ENCODE measurements at places on chromosomes 16 and 17.
A peak's percentile ranks its signal among the peaks of the same experiment; 100 is the strongest.

DNA sequence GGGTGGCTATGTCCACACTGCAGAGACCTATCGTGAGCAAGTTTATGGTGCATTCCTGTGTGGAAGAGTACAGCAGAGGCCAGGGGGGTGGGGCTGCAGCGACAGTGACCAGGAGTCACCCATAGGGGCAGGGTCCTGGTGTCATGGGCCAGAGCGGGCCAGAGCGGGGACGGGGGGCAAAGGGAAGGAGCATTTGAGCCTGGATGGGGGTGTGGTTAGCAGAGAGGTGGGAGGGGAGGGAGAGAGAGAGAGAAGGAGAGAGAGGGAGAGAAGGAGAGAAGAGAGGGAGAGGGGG lies 17.8 kb downstream of the JPH3 start:
- H3K36me3 ChIP-seq = no peaks in the 10 kb centered on the region
- H3K4me3 ChIP-seq = no peak overlapping the region
- DNase-seq = no peak
- peaks cover 23% of the 10 kb centered on the region for H3K27me3 ChIP-seq

DNA sequence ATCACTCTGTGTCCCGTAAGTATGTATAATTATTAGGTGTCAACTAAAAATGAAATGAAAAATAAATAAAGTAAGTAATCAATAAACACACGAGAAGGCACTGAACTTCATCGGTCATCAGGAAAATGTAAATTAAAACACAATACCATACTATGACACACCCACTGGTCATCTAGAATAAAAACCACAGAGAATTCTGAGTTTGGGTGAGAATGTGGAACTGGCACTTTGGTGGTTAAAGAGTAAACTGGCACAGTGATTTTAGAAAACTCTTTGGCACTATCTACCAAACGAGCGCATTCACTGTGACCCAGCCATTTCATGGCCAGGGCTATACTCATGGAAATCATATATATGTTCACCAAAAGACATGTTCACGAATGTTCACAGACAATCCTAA lies 98.2 kb downstream of the HS3ST3A1 start:
- H3K36me3 ChIP-seq = no peaks in the 10 kb centered on the region
- no peak overlapping the region for H3K4me3 ChIP-seq
- no peak overlapping the region for H3K27ac ChIP-seq
- H3K4me1 ChIP-seq = no peaks in the 10 kb centered on the region
- no peak for DNase-seq

DNA sequence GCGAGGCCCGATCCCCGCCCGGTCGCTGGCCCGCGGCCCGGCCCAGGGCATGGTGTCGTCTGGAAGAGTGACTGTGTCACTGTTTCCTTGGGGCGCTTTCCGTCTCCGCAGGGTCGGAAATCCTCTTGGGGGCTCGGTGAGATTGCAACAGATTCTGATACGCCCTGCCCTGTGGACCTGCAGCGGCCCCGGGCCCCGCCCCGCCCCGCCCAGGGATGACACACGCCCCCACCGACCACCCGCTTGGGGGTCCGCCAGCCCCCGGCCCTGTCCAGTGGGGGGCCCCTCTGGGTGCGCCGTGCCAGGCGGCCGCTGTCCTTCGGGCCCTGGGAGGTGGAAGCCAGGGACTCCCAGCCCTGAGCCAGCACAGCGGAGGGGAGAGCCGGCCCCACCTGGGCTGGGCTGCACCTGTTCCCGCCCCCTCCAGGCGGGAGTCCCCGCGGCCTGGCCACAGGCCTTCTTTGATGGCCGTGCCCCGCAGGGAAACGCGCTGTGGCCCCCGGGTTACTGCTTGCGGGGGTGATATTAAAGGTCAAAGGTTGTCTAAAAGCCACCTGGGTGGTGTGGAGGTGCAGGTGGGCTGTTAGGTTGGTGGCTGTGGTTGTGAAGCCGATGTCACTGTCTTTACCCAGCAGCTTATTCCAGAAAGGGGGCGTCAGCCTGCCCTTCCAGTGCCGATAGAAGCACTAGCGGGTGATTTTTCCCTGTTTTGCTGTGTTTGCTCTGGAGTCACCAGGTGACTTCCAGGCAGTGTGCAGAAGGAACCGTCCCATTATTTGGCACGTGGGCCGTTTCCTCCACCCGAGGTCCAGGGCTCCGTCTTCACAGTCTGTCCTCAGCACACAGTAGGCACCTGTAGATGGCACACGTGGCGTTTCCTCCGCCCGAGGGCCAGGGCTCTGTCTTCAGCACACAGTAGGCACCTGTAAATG lies 752 bp downstream of the TBC1D24 start:
- DNase-seq = peak; percentile 69
- H3K4me1 ChIP-seq = peaks cover 25% of the 10 kb centered on the region
- H3K27me3 ChIP-seq = peaks cover 11% of the 10 kb centered on the region
- H3K27ac ChIP-seq = no peak overlapping the region

DNA sequence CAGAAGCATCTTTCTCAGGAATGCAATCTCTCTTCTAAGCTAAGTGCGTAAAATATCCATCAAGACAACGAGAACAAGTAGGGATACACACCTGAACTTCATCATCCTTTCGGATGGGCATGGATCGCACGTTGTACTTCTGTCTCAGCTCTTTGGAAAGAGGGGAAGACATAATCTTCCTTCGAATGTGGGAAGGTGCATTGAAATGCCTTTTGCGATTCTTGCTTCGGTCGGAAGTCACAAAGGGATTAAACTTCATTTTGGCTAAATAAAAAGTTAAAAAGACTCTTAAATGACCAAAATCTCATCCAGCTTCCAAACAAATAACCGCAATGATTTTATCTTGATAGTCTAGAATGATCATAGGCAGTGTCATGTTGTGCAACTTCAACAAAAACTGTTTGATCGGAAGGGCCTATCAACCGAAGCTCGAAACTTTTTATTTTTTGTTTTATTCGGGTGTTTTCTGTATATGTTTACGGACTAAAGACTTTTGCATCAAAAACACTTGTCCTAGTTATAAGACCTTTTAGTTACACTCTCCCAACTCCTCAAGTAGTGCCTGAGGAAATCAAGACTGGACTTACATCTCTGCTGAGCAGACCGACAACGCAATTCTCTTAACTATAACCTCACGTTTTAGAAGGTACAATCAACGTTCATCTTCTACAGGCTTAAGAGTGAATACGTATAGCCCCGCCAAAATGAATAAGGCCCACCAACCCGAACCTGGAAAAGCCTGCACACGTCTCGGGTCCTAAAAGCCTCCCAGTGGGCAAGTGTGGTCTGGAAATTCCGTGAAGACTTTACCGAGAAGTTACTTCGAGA lies 727 bp downstream of the RPL26 start:
- H3K4me1 ChIP-seq = peaks cover 58% of the 10 kb centered on the region
- peak overlapping the region; percentile 100 for H3K27ac ChIP-seq
- H3K4me3 ChIP-seq = peak overlapping the region; percentile 100
- H3K36me3 ChIP-seq = peaks cover 58% of the 10 kb centered on the region
- no peaks in the 10 kb centered on the region for H3K27me3 ChIP-seq

- H3K27ac ChIP-seq = peak overlapping the region; percentile 98
- peaks cover 62% of the 10 kb centered on the region for H3K36me3 ChIP-seq
- no peaks in the 10 kb centered on the region for H3K27me3 ChIP-seq
- peak overlapping the region; percentile 98 for H3K4me3 ChIP-seq
- H3K4me1 ChIP-seq = peaks cover 56% of the 10 kb centered on the region
Measured at GRCh38 chr17:7014995-7015958, 2.9 kb downstream of the RNASEK start.

GRCh38 chr16:75108792-75109731 lies 7.5 kb downstream of the LDHD start:
- H3K4me1 ChIP-seq = peaks cover 73% of the 10 kb centered on the region
- peak; percentile 87 for DNase-seq
- peaks cover 16% of the 10 kb centered on the region for H3K27me3 ChIP-seq
- H3K36me3 ChIP-seq = peaks cover 32% of the 10 kb centered on the region
- H3K4me3 ChIP-seq = peak overlapping the region; percentile 79

DNA sequence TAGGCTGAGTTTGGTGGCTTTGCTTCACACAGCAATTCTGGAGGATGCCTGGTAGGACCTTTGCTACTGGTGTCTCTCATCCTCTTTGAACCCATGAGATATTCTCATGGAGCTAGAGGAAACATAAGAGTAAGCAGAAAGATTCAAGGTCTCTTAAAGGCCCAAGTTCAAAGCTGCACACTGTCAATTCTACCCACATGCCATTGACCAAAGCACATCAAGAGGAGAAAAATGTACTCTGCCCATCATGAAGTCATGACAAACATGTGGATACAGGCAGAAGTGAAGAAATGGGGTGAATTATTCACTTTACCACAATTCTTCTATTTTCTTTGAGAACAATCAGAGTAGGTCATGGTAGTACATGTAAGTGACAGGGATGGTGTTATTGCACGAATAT lies 13.1 kb downstream of the SKA2 start:
- no peak overlapping the region for H3K4me3 ChIP-seq
- H3K36me3 ChIP-seq = peaks cover 24% of the 10 kb centered on the region
- H3K4me1 ChIP-seq = peaks cover 8% of the 10 kb centered on the region

GRCh38 chr17:50573866-50574611 lies 13.5 kb downstream of the CACNA1G start:
- peaks cover 17% of the 10 kb centered on the region for H3K27me3 ChIP-seq
- no peak for DNase-seq
- H3K4me1 ChIP-seq = no peaks in the 10 kb centered on the region
- no peak overlapping the region for H3K27ac ChIP-seq
- H3K36me3 ChIP-seq = no peaks in the 10 kb centered on the region
- H3K4me3 ChIP-seq = no peak overlapping the region

- H3K27ac ChIP-seq = peak overlapping the region; percentile 52
- no peak overlapping the region for H3K4me3 ChIP-seq
- no peak for DNase-seq
- H3K4me1 ChIP-seq = no peaks in the 10 kb centered on the region
- no peaks in the 10 kb centered on the region for H3K27me3 ChIP-seq
Measured at GRCh38 chr16:28585674-28586073, 11.2 kb downstream of the SULT1A2 start.

- no peaks in the 10 kb centered on the region for H3K27me3 ChIP-seq
- H3K4me3 ChIP-seq = no peak overlapping the region
- peaks cover 38% of the 10 kb centered on the region for H3K4me1 ChIP-seq
Measured at GRCh38 chr16:89123831-89124100, 30.1 kb downstream of the ACSF3 start.

- H3K27me3 ChIP-seq = no peaks in the 10 kb centered on the region
- H3K4me3 ChIP-seq = no peak overlapping the region
- DNase-seq = no peak
- H3K36me3 ChIP-seq = no peaks in the 10 kb centered on the region
Measured at GRCh38 chr16:11302977-11303376, 21.8 kb upstream of the PRM1 start.

GRCh38 chr17:44359458-44360143 lies 4.1 kb downstream of the FAM171A2 start:
- peaks cover 22% of the 10 kb centered on the region for H3K27me3 ChIP-seq
- peaks cover 6% of the 10 kb centered on the region for H3K4me1 ChIP-seq
- no peak overlapping the region for H3K4me3 ChIP-seq
- no peak overlapping the region for H3K27ac ChIP-seq
- H3K36me3 ChIP-seq = no peaks in the 10 kb centered on the region

GRCh38 chr16:23337836-23338550 lies 35.9 kb downstream of the SCNN1B start:
- peaks cover 4% of the 10 kb centered on the region for H3K4me1 ChIP-seq
- no peak overlapping the region for H3K27ac ChIP-seq
- peaks cover 19% of the 10 kb centered on the region for H3K27me3 ChIP-seq
- no peak for DNase-seq
- no peaks in the 10 kb centered on the region for H3K36me3 ChIP-seq
